ENCODE measurements at places on chromosomes 5 and 9.
A peak's percentile ranks its signal among the peaks of the same experiment; 100 is the strongest.

- DNase-seq: no peak
These were observed 65.4 kb downstream of the PAX5 start for GRCh38 chr9:36968574-36969215.

GRCh38 chr5:35213608-35214007 is 16.7 kb downstream of the PRLR start:
- no peak for DNase-seq

- no peak for DNase-seq
These were observed 285.6 kb downstream of the ARHGAP26 start for GRCh38 chr5:143055596-143056338.

GRCh38 chr5:93272108-93272507 is 308.9 kb downstream of the NR2F1-AS1 start:
- no peak for DNase-seq

GRCh38 chr9:94259077-94259862 is at the start of gene ZNF169:
ZNF169 (plus strand) TSS chr9:94259298; CDS start chr9:94278813, 19,515 bp downstream.
- peak; percentile 90 for DNase-seq

- no peak for DNase-seq
These were observed 2.5 kb downstream of the ARHGAP26 start for GRCh38 chr5:142772446-142773293.

DNA sequence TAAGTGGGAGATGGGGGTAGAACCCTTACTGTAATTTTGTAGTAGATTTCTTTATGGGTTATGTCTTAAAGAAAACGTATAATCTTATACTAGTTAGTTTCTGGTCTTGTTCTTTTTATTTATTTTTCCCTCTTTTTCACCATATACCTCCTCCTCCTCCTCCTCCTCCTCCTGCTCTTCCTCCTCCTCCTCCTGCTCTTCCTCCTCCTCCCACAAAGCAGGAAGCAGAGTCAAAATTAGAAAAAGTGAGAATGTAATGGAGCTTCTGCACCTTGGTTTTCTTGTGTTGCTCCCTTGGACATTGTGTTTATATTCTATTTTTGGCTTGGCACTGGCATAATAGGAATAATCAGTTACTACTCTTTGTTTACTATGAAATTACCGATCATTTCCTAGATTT is 4.5 kb downstream of the MACIR start:
- no peak for DNase-seq

GRCh38 chr5:142584891-142585290 is 101.0 kb downstream of the FGF1 start:
- DNase-seq: no peak
